Epithelial cell of prostate (primary cell): ENCODE measurements at places on chromosomes 4 and X.

- DNase-seq, result no peak
Observed at GRCh38 chr4:156195914-156196313, 242.2 kb upstream of the CTSO start.

GRCh38 chr4:1013225-1014073 is 2.0 kb downstream of the FGFRL1 start:
- no peak for DNase-seq

DNA sequence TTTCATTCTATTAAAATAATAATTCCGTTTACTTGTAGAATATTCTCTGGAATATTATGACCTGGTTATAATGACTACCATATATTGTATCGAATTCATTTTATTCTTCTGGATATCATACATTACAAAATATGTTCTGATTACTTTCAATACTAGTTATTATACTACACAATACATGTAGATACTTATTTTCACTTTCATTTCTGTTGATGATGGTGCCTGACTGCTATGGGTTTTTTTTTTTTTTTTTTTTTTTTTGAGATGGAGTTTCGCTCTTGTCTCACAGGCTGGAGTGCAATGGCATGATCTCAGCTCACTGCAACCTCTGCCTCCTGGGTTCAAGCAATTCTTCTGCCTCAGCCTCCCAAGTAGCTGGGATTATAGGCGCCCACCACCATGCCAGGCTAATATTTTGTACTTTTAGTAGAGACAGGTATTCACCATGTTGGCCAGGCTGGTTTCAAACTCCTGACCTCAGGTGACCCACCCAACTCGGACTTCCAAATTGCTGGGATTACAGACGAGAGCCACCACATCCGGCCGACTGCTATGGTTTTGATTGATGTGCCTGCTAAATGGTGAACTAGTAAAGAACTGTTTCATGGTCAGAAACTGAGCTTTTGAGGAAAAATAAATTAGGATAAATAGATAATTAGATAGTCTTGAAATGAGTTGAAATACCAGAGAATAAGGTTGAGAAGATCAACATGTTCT is 39.5 kb downstream of the PCDH10 start:
- DNase-seq, result no peak

DNA sequence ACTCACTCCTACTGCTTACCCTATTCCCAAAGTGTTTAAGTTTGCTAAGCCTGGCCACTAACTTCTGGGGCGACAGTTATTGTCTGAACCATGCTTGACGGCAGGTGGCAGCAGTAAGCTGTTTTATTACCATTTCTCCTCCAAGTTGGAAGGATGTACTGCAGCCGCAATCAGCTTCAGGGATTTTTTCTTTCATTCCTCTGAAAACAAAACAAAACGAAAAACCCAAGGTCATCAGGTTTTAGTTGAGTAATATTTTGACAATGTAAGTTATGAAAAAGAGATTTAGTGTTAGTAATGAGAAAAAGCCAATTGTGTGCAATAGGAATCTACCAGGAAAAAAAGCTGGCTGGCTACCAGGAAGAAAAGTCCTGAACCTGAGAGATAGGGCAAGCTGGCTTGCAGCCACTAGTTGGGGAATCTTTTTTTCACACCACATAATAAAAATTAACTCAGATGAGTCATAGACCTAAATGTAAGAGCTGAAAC is 13.2 kb upstream of the RAB9B start:
- DNase-seq, result no peak

DNA sequence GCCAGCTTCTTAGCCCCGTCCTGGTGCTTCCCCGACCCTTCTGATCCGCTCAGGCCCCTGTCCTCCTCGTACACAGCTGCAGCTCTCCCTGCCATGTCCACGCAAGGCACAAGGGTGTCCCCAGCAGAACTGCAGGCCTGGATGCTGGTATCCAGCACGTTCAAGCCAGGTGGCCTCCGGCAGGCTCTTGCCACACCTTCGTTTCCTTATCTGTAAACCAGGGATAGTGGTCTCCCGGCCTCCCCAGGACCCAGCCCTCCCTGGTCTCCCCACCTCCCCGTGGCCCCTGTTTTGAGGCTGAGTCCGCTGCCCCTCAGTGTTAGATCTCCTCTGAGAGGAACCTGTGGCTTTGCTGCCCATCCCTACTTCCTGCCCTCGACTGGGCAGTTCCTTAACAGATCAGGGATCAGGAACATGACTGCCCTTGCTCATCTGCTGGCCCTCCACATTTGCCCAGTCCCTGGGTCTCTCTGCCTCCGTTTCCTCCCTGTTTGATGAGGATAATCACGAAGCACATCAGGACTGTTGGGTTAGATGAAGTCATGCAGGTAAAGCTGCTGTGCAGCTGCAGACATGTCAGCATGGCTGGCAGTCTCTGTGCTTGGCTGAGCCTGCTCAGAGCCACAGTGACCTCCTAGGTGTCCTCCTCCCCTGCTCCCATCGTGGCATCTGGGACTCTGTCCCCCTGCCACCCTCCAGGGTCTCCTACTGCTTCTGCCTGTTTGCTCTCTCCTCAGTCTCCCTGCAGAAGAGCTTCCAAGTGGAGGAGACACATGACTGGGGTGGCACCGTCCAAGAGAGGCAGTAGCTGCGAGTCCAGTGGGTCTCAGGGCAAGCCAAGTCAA is 32.9 kb downstream of the PIGG start:
- no peak for DNase-seq

DNA sequence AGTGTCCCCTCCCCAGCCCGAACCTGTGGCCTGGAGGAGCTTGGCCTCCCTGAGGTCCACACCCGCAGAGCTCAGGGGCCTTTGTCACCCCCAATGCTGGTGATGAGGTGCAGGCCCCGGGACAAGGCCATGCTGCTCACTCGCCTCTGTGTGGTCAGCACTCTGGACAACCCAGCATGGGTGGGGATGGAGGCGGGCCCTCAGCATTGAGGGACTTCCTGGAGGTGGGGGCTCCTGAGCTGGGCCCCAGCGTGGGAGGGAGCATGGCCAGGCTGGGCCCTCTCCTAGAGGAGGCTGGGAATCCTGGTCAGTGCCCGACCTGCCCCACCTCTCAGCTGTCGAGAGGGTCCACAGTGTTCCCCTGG is 30.6 kb downstream of the TACC3 start:
- no peak for DNase-seq

DNA sequence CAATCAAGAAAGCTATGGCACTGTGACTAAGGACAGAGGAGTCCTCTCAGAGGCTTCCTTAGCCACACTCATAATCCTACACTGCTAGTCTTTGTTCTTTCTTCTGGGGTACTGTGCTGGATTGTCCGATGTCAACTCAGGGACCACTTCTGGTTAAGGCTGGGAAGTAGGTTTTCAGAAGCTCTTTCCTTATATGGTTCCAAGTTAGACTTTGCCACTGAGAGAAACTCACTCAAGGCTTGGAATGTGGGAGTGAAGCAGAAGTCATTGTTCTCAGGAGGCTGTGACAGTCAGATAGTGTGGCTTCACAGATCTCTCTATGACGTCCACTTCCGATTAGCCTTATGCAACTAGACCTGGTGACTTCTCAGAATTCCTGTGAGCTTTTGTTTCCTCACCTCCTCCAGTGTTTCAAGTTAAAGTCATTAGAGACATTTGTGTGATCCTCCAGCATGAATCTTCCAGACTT is 317.3 kb upstream of the F9 start:
- DNase-seq, result no peak

GRCh38 chr4:24214796-24215195 is 324.9 kb upstream of the PPARGC1A start:
- no peak for DNase-seq

GRCh38 chrX:68532831-68533533 is 34.1 kb downstream of the YIPF6 start:
- no peak for DNase-seq

GRCh38 chr4:5198656-5199541 is 147.6 kb downstream of the STK32B start:
- no peak for DNase-seq

DNA sequence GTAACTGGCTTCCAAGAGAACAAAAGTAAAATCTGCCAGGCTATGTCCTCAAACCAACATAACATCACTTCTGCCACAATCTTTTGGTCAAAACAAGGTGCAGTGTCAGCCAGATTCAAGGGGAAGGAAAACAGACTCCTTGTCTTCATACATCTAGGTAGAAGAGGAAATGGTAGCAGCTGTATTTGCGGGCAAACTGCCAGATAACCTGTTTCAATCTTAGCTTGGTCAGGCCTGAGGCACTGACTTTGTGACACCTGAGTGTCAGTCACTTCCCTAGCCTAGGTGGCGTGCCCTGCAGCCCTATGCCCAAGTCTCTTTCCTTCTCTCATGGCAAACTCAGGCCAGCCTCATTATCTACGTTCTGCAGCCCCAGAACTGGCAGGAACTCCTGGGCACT is 146.2 kb upstream of the JADE1 start:
- peak; percentile 6 for DNase-seq

DNA sequence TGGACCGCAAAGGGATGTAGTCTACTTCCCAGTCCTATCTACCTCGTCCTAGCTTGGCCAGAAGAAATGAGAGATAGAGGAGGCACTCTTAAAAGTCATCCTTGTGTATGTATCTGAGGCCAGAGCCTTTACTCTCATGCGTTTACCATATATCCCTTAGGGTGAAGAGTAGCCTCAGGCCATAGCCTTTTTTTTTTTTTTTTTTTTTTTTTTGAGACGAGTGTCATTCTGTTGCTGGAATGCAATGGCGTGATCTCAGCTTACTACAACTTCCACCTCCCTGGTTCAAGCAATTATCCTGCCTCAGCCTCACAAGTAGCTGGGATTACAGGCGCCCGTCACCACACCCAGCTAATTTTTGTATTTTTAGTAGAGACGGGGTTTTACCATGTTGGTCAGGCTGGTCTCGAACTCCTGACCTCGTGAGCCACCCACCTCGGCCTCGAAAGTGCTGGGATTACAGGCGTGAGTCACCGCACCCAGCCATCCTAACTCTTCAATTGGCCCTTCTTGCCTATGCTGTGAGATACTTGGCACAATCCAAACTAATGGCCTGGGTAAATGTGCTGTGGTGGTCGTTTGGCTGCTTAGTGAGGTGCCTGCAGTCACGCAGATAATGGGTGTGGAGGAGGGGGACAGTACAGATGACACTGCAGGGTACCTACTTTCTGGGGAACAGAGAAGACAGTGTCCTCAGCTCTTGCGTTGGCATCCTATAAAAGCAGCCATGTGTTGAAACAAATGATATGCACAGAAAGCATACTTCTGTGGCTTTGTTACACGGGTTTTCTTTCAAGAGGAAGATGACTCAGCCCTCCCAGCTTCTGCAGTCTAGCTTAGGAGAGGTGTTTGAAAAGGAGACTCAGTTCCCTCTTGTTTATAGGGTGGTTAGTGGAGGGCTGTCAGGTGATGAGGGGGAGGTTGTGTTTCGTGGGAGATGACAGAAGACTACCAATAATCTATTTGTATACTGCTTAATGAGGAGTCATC is 10.4 kb upstream of the DGAT2L6 start:
- DNase-seq, result no peak

- DNase-seq, result no peak
Observed at GRCh38 chrX:56130436-56130835, 101.7 kb upstream of the KLF8 start.

GRCh38 chr4:110618581-110619462 is 4.1 kb downstream of the PITX2 start:
- DNase-seq, result no peak

DNA sequence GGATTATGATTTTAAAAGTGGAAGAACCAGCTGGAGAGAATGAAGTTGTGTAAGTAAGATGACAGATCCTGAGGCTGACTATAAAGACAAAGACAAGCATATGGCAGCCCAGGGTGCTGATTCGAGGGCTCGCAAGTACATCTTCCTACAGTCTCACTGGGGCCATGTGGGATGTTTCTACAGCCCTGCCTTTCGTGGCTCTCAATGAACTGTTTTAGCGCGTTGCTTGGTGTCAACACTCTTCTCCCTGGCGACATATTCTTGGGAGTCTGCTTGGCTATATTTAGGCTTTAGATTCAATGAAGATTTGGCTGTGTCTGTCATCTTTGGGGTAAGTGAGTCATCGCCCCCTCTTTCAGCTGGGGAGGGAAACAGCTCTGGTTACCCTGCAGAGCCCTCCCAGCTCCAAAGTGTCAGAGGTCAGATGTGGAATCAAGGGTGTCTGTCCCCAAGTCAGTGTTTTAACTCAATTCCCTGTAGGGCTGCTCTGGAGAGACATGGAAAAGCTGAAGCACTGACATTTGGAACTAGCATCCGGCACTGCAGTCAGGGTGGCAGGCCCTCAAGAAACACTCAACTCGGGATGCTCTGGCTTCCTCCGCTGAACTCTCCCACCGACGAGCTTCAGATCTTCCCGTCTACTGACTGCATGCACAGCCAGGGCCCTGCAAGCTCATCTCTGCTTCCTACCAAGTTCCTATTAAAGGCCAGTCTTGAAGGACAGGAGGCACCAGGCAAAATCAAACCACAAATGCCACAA is 65.7 kb downstream of the GATB start:
- no peak for DNase-seq

DNA sequence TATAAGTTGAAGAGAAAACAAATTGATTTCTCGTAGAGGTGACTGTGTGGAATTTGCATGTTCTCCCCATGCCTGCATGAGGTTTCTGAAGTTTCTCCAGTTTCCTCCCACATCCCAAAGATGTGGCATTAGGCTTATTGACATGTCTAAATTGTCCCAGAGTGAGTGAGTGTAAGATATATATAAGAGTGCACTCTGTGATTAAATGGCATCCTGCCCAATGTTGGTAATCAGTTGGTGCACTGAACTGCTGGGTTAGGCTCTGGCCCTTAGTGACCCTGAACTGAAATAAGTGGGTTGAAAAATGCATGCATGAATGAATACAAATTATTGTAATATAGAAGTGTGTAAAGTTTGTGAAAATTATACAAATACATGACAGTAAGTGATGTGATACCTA is 1106.5 kb downstream of the TECRL start:
- DNase-seq, result no peak

DNA sequence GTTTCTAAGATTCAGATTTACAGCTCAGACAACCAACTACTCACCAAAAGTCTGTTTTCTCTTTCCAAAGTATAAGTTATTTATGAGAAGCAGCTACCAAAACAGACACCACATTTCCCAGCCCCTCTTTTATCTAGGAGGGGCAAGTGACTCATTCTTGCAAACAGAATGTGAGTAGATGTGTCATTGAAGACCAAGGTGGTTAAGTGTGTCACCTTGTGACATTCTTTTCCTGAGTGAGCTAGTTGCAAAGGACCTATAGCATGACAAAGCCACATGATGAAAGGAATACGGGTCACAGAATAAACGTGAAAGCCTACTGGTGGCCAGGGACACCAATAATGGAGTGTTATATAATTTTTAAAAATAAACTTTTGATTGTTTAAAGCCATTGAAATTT is 50.0 kb downstream of the SLC7A11 start:
- no peak for DNase-seq

DNA sequence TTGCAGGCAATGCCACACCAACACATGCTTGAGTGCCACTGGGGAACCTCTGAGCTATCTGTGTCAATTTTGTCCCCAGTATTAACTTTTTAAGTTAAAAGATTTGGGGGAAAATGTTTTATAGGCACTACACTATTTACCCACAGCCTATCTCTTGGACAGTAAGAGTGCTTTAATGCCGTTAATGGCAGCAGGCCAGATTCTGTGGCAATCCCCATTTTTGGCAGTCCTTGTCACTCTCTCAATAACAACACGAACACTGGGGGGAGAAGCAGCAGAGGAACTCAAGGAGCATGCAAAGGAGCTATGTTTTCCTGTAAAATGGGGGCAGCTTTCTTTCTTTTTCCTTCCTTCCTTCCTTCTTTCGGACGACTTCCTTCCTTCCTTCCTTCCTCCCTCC is 168.6 kb downstream of the NSUN7 start:
- no peak for DNase-seq

GRCh38 chr4:158621729-158622128 is 50.0 kb downstream of the C4orf46 start:
- DNase-seq, result no peak

- no peak for DNase-seq
Observed at GRCh38 chr4:139555705-139556070, 331 bp downstream of the SETD7 start.

GRCh38 chr4:40721730-40722171 is 28.0 kb upstream of the NSUN7 start:
- peak; percentile 56 for DNase-seq
